GM23248 (cell line): ENCODE measurements at places on chromosomes 3 and 15. TPM values are rescaled to one million over a fixed set of nuclear protein-coding genes. Genes with fewer than 3 reads are reported as not detected.

GRCh38 chr3:125374501-125374995 is 577 bp downstream of the ZNF148 start:
- peak; percentile 71 for DNase-seq

The RTP3 gene
- not detected in 2 replicates for polyA plus RNA-seq

The TNFSF10 gene
- polyA plus RNA-seq, result not detected in 2 replicates

- no peak for DNase-seq
Measured at GRCh38 chr15:63971904-63972303, 74.4 kb downstream of the DAPK2 start.

The C2CD4A gene
- not detected in 2 replicates for polyA plus RNA-seq

The FBXO40 gene
- polyA plus RNA-seq, result not detected in 2 replicates

- DNase-seq, result no peak
Measured at GRCh38 chr3:194756791-194757325, 71.2 kb downstream of the FAM43A start.

- no peak for DNase-seq
Measured at GRCh38 chr3:192365571-192365970, 361.8 kb downstream of the FGF12 start.

DNA sequence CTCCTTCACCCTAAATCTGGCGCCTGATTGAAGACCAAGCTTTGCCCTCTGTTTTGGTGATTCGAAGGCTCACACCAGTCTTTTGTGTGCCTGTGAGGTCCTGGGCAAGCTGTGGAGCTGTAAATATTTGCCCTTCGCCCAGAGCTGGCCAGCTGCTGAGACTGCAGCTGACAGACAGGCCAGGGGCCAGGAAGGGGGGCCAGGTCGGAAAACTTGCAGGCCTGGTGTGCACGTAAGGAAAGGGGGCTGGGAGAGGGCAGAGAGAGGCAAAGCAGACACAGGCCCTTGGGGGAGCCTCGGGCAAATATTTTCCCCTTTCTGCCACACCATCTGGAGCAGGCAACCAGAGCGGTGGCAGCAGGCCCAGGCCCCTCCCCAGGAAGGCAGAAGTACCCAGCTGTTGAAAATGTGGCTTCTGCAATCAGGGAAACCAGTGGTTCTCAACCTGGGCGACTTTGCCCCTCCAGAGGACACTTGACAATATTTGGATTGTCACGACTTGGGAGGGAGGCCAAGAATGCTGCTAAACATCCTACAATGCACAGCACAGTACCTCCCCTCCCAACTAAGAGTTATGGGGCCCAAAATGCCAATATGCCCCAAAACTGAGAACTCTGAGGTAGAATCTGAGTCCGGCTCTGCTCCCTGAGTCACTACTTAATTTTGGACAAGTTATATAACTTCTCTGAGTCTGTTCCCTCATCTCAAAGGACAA is 2.5 kb downstream of the PDZRN3 start:
- peak; percentile 65 for DNase-seq

- DNase-seq, result peak; percentile 96
Measured at GRCh38 chr3:188683032-188683521, 488.7 kb upstream of the TPRG1 start.

- no peak for DNase-seq
Measured at GRCh38 chr3:151377768-151378385, 6.7 kb downstream of the P2RY12 start.

The AP3B2 gene
- polyA plus RNA-seq, result 0.89 and 2.0 TPM in 2 replicates

- DNase-seq, result peak; percentile 60
Measured at GRCh38 chr3:183428447-183429211, at the start of gene MCF2L2. Gene MCF2L2, minus strand, starts transcription at chr3:183428619. Its CDS starts 642 bp downstream, at chr3:183427977.

The NMB gene
- 8.2 and 11.1 TPM in 2 replicates for polyA plus RNA-seq

- DNase-seq, result no peak
Measured at GRCh38 chr15:96914081-96914480, 583.6 kb downstream of the NR2F2 start.

DNA sequence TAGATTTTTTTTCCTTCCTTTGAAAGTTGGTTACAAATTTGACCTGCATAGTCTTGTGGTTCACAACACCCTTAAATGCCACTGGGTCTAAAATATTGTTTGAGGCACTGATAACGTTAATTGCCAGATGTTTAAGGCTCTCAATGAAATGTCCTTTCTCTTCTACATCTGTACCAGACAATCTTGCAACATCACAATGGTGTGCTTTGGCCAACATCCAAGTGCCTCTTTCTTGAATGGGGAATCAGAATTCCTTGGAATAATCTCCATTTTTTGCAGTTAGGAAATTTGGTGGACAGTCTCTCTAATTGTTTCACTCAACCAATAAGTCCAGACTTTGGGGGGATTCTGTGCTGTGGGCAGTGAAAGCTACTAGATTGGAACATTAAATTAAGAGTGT is 26.0 kb upstream of the PEX5L start:
- no peak for DNase-seq
